ENCODE measurements at places on chromosomes 4 and X. TPM values are rescaled to one million over a fixed set of nuclear protein-coding genes. Genes with fewer than 3 reads are reported as not detected.

Gene WDR17
- 1.3 TPM for total RNA-seq

Gene DACH2
- total RNA-seq = not detected

Gene MBNL3
- total RNA-seq = 12.9 TPM

Gene ARHGAP10
- total RNA-seq = 41.7 TPM

Gene FATE1
- not detected for total RNA-seq

Gene CSAG3
- total RNA-seq = not detected

Gene PNPLA4
- 28.3 TPM for total RNA-seq

Gene PCDH18
- 54.5 TPM for total RNA-seq

Gene PALLD
- total RNA-seq = 47.6 TPM

Gene PI4K2B
- 34.4 TPM for total RNA-seq

All from articular chondrocyte of knee joint (primary cell).